T-helper 1 cell (primary cell): ENCODE measurements at places on chromosomes 7 and 10.

- DNase-seq, result no peak
Observed at GRCh38 chr7:105376908-105377533, 11.7 kb downstream of the SRPK2 start.

DNA sequence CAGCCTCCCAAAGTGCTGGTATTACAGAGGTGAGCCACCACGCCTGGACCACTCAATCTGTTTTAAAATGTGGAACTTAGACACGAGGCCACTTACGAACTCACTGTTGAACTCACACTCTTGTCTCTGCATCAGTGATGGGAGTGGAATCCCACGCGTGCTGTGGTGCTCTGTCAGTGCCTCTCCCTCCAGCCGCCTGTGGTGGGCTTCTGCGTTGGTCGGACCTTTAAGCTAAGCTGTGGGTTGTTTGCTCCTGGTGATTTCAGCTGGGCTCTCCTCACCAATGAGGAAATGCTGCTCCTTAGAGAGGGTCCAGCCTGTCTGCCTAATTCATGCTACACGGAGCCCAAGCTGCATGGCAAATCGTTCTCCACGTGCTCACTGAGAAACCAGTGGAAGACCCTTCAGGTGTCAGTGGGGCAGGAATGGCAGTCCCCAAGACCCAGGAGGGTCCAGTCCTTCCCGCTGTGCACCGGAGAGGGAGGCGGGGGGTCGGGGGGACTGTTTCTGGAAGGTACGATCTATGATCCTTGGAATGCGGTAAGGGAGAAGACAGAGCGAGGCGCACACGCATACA is 17.9 kb upstream of the PRKAR1B start:
- DNase-seq, result no peak

GRCh38 chr7:119271147-119271779 is 1001.7 kb upstream of the KCND2 start:
- DNase-seq, result no peak

- no peak for DNase-seq
Observed at GRCh38 chr10:87670586-87670985, 10.9 kb downstream of the PAPSS2 start.

DNA sequence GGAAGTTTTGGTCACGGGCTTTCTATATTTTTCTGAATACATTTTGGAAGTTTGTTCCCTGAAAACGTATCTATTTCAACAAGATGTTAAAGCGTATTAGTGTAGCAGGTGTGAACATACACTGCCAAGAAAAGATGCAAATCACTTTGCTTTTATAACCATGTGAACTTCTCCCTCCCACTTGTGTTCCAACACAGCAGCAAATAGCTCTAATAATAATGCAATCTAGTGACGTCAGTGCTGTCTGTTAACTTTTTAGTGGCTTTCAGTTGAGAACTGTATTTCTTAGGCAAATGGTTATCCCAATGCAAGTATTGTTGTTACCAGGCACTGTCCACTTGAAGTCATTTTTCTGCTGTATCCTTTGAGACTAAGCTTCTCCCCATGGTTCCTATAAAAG is 188.4 kb upstream of the IGFBP3 start:
- no peak for DNase-seq

DNA sequence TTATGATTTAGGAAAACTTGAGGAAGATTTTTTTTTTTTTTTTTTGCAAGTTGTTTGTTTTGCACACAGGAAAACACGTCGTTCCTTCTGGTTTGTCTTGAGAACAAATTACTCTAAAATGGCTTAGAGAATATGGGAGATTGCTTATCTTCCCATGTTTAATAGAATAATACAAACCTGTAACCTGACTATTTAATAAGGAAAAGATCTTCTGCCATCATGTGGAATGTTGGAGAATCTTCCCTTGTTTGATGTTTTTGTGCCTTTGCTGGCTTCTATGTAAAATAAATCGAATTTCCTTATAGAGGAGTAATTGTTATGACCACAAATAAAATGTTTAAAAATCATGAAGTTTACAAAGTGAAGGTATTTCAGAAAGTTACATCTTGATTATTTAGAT is 818.8 kb downstream of the GATA3 start:
- DNase-seq, result no peak

GRCh38 chr10:22685926-22686325 is 28.5 kb downstream of the PIP4K2A start:
- no peak for DNase-seq

DNA sequence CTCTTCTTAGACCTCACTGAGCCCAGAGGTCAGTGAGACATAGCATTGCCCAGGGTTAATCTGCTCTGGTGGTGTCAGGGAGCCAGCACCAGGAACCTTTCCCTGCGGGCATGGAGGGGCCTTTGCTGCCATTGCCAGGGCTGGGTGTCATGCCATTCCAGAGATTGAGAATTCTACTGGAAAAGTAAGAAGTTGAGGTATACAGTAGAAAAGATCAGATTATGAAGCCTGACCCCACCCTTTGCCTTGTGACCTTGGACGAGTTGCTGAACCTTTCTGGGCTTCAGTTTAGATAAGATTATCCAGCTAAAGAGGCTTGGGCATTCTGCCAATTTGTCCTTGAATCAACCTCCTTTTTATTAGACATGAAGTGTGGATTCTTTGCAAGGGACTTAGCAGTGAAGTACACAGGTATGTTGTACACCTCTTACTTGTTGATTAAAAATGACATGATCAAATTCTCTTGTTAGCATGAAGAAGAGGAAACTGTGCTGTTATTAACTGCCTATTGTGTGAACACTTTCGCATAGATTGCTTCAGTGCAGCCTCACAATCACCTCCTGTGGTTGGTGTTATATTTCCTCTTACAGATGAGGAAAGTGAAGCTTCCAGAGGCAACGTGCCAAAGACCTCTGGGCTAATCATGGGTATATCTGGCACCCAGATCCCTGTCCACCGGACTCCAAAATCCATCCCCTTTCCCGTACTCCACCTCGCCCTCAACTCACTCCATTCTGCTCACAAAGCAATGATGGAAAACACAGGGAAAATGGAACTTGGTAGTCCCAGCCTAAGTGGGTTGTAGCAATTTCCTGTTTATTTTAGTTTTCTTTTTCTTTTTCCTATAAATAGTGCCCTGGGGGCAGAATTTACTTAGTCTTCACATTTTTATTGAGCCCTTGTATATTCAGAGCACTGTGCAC is 151.3 kb downstream of the CAMK1D start:
- DNase-seq, result no peak
